ENCODE measurements at places on chromosomes 2 and 18. TPM values are rescaled to one million over a fixed set of nuclear protein-coding genes. Genes with fewer than 3 reads are reported as not detected.

The PIEZO2 gene
- 208 TPM for polyA plus RNA-seq

The GMPPA gene
- polyA plus RNA-seq = 24.0 TPM

DNA sequence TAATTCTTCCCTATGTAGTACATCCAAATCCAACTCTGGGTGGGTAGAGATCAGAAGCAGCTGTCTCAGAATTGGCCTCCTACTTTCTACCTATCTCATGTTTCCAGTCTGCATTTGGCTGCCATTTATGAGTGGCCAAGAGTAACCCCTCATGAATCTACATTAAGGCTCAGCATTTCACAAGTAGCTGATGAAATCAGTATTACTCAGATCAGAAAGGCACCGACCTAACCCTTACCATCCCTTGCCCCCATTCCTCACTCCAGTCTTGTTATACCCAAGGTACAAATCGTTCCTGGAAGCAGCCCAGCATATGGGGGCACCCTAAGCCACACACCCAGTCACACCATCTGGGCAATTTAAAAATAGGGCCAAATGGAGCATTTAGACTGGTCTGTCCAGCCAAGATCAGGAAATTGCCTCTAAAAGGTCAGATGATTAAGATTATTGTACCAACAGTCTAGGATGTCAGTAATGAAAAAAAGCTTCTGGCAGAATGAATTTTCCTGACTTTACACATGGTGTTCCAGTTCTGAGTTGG lies 37.1 kb downstream of the CD28 start:
- no peak for DNase-seq

GRCh38 chr18:369224-370015 lies 101.6 kb upstream of the THOC1 start:
- DNase-seq = no peak

Measured in right lung (tissue), 10 donors.